Right lobe of liver (tissue), 6 donors: ENCODE measurements at places on chromosomes 6 and 20. TPM values are rescaled to one million over a fixed set of nuclear protein-coding genes. Genes with fewer than 3 reads are reported as not detected.

ZNF165 gene
- 0.32 TPM for total RNA-seq

OXT gene
- 7.7 TPM for total RNA-seq

DNA sequence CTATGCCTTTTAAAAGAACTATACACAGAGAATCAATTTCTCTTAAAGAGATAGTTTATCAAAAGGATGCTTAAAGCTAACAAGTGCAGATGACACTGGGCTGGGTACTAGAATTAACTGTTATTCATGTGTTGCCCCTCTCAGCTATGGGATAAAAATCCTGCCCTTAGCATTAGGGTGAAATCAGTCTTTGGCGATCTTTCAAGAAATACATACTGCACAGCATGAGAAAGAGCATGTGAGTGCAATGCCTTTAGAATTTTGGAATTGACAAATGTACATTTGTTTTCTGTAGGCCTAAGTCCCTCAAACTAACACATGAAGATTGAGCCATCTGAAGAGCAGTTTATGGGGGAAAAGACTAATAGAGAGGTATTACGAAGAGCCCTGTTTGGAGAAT is 115.4 kb downstream of the ZFP64 start:
- H3K4me3 ChIP-seq, result no peak overlapping the region
- H3K4me1 ChIP-seq, result no peaks in the 10 kb centered on the region
- no peak overlapping the region for H3K27ac ChIP-seq
- H3K27me3 ChIP-seq, result no peaks in the 10 kb centered on the region
- no peak for DNase-seq
- no peaks in the 10 kb centered on the region for H3K36me3 ChIP-seq

- no peaks in the 10 kb centered on the region for H3K4me1 ChIP-seq
- no peak overlapping the region for H3K27ac ChIP-seq
- H3K36me3 ChIP-seq, result peaks cover 15% of the 10 kb centered on the region
- no peak for DNase-seq
- H3K27me3 ChIP-seq, result no peaks in the 10 kb centered on the region
Measured at GRCh38 chr20:49167811-49168507, 20.2 kb downstream of the STAU1 start.
